ENCODE measurements at places on chromosomes 1 and 21.

- DNase-seq = no peak
These were observed 121.5 kb downstream of the CASZ1 start for GRCh38 chr1:10674700-10675609.

DNA sequence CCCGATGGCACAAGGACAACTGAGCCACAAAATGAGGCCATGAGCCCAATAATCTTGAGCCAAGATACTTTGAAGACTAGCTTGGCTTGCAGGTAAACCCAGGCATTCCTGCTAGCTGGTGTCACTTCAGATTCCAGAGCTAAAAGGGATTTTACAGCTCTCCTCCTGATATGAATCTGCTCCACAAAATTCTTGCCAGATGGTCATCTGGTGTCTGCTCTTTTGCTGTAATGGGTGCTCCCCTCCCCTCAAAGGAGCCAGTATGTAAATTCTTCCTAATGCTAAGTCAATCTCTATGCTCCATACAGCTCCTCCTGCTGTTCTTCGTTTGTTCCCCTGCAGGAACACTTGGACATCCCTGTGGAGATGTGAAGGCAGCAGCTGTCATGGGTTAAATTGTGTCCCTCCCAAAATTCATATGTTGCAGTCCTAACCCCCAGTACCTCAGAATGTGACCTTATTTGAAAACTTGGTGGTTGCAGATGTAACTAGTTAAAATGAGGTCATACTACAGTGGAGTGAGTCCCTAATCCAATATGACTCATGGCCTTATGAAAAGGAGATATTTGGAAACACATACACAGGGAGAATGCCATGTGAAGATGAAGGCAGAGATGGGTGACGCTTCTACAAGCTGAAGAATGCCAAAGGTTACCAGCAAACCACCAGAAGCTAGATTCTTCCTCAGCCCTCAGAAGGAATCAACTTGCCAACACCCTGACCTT is 180.6 kb upstream of the PALMD start:
- DNase-seq = no peak

GRCh38 chr1:53693773-53694717 is 44.9 kb downstream of the GLIS1 start:
- DNase-seq = no peak

- DNase-seq = no peak
These were observed 77.4 kb downstream of the STUM start for GRCh38 chr1:226625832-226626576.

- DNase-seq = no peak
These were observed 3.4 kb upstream of the KIFAP3 start for GRCh38 chr1:170077926-170078325.

DNA sequence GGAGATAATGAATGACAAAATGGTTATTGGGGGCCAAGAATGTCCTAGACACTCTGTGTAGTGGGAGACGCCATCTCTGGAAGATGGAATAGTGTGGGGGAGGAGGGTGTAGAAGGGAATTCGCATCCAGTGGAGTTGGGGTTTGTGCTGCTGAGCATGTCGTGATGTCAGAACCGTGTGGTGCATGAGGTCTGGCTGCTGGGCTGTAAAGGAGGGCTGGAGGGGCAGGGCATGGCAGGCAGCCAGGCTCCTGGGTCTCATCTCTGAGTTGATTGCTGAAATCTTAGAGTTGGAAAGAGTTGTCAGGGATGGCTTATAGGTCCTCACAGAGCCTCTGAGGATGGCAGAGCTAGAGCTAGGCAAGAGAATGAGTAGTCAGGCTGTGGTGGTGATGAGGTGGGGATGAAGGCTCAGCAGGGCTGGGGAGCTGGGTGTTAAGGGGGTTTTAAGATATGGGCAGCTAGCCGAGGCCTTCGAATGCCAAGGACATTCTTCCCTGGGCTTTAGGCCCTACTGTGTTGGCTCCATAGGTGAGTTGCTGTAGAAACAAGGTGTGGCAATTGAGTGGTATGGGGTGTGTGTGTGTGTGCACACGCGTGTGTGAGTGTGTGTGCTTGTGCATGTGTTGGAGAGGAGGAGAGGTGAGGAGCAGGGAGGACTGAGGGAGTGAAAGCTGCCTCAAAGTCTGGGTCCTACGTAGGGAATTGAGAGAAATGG is 1.9 kb downstream of the PPFIA4 start:
- DNase-seq = no peak

- no peak for DNase-seq
These were observed 165.8 kb upstream of the RAB4A start for GRCh38 chr1:229105109-229105508.

GRCh38 chr21:45534636-45535331 is 7.5 kb downstream of the SLC19A1 start:
- DNase-seq = no peak

GRCh38 chr1:4165686-4166300 is 265.7 kb upstream of the C1orf174 start:
- no peak for DNase-seq

DNA sequence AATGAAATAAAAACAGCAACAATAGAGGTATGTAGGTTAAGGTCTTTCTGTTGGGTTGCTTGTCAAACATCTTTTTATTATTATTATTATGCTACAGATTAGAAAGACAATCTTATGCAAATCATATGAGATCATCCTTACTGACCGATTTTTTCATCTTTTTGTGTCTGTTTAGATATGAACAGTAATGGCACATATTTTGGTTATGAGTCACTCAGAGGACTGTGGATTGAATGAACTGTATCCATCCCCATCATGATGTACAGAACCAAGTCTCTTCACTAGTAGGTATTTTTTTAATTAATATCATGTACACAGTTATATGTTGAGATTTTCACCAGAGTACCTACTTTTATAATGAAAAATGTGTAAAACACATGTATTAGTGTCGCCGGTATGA is 159.1 kb downstream of the CHRM3 start:
- no peak for DNase-seq

DNA sequence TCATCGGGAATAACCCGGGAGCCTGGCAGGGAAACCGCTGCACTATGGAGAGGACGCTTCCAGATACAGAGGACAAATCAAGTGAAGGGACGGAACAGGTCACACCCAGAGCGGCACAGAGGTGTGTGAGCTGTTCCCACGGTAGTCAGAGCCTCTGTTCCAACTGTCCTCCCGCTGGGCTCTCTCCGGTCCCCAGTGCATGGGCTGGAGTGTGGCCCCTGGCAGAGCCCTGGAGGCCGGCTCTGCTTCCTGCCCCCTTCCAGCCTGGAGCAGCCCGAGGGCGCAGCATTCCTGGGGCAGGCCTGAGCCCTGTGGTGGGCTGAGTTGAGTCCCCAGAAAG is 11.9 kb upstream of the ZBTB21 start:
- DNase-seq = no peak

GRCh38 chr1:241308471-241308870 is 48.5 kb downstream of the RGS7 start:
- no peak for DNase-seq

DNA sequence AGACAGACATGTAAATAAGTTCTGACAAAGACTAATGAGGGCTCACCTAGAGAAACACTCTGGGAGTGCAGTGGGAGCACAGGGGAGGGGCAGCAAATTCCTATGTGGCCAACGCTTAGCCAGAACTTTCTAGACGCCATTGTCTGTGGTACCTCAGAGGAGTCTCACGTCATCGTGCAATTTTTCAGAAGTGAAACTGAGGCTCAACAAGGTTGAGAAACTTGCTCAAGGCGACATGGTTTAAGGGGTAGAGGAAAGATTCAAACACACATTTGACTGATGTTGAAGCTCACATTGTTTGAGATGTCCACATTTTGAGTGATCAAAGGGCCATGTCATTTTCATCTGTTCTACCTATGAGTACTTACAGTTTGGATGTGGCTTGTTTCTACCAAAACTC is 152.6 kb upstream of the LMO4 start:
- no peak for DNase-seq

- DNase-seq = no peak
These were observed 35.5 kb downstream of the TOMM20 start for GRCh38 chr1:235093013-235093695.

DNA sequence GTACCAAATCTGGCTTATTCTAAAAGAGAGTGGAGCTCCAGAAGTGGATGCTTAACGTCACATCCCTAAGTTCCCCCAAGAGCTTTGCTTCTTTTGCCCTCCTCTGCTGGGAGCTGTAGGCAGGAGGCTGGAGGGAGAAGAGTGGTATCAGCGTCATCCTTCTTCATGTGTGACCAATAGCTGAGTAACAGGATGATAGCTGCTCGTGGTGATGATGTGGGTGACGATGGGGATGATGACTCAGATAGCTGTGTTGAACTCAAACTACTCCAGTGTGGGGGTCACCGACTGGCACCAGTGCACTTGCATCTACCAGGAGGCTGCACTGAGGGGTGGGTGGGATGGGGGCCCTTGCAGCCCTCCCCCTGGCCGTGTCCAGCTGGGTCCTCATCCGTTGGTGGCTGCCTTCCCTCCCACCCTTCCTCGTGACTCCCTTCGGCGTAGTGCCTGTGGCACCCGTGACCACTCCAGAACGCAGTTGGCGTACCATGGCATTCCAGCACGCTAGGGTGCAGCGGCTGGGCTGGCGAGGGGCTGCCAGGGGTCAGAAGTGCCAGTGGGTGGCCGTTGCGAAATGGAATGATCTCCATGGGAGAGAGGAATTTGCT is 1.1 kb downstream of the IGFN1 start:
- DNase-seq = no peak

GRCh38 chr1:240772131-240772530 is 160.2 kb upstream of the GREM2 start:
- DNase-seq = no peak
